Thyroid gland (tissue), 4 donors: ENCODE measurements at places on chromosomes 4 and X. TPM values are rescaled to one million over a fixed set of nuclear protein-coding genes. Genes with fewer than 3 reads are reported as not detected.

EREG gene
- 0.13 TPM for total RNA-seq

NUDT10 gene
- total RNA-seq, result 0.79 TPM

GPR119 gene
- total RNA-seq, result not detected

DAPP1 gene
- total RNA-seq, result 0.38 TPM

PNCK gene
- total RNA-seq, result not detected

GAGE12H gene
- total RNA-seq, result not detected

RHOXF2B gene
- total RNA-seq, result not detected

POU3F4 gene
- not detected for total RNA-seq

MAGEA12 gene
- total RNA-seq, result not detected

GLRB gene
- total RNA-seq, result 5.1 TPM

CLIC2 gene
- 78.3 TPM for total RNA-seq

SLC4A4 gene
- total RNA-seq, result 80.7 TPM
